ENCODE measurements at places on chromosomes 12 and 14. TPM values are rescaled to one million over a fixed set of nuclear protein-coding genes. Genes with fewer than 3 reads are reported as not detected.

The ARMH4 gene
- 12.5 TPM for polyA plus RNA-seq

The SLC6A12 gene
- 0.60 TPM for polyA plus RNA-seq

The SRRM4 gene
- 0.18 TPM for polyA plus RNA-seq

DNA sequence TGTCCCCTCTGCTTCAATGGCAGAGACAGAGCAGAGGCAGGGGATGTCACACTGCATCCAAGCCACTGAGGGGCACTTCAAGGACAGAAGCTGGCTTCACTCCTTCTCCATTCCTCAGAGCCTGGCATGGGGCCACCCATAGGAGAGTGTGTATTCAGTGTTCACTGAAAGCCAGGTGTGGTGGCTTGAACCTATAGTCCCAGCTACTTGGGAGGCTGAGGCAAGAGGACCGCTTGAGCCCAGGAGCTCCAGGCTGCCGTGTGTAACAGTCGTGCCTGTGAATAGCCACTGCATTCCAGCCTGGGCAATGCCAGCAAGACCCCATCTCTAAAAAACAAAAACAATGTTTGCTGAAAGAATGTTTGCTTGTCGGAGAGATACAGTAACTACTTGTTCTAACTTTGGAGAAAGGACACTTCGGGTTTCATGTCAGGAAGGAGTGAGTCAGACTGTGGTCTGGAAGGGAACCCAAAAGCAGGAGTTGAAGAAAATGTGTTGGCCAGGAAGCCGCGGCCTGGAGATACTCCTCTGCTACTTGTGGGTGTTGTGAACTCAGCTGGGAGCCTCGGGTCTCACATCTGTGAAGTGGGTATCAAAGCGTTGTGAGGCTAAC lies 43.4 kb downstream of the ELK3 start:
- DNase-seq: peak; percentile 79

The RTN1 gene
- polyA plus RNA-seq: 2.5 TPM

The TSPAN11 gene
- polyA plus RNA-seq: 8.2 TPM

DNA sequence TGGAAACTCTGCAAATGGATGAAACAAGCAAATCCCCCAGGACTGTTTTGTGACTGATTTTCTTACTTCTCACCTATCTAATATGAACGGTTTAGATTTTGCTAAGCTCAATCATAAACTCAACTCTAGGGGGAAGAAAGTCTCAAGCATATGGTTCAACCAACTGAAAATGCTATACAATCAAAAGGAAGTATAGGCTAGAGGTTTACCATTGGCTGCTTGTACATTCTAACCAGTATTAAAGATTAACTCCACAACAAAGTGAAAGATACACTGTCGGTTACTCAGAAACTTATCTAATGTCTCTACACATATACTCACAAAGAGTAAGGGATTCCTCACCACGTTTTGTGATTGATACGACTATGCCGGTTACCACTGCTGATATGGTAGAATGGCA lies 281.8 kb upstream of the SOX5 start:
- no peak for DNase-seq

The OLR1 gene
- polyA plus RNA-seq: 0.38 TPM

GRCh38 chr14:56295743-56296142 lies 177.5 kb downstream of the PELI2 start:
- no peak for DNase-seq

DNA sequence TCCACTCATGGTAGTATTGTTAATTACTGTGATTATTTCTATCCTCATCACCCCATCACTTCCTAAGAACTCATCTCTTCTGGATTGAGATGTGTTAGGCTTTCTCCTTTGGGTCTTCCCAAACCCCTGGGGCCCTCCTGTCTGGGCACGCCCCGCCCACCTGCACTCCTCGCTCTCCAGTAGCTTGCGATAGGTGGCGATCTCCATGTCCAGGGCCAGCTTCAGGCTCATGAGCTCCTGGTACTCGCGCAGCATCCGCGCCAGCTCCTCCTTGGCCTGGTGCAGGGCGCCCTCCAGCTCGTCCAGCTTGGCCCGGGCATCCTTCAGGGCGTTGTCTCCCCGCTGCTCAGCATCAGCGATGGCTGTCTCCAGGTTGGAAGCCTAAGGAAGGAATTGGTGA lies 6.8 kb downstream of the KRT71 start:
- no peak for DNase-seq

The NXPH4 gene
- 4.5 TPM for polyA plus RNA-seq

- DNase-seq: peak; percentile 58
Observed at GRCh38 chr14:77862154-77862786, 62.4 kb downstream of the ADCK1 start.

GRCh38 chr14:95222870-95223398 lies 65.6 kb upstream of the DICER1 start:
- DNase-seq: no peak

The CATSPERB gene
- polyA plus RNA-seq: 0.29 TPM

The ZNF268 gene
- 10.1 TPM for polyA plus RNA-seq

DNA sequence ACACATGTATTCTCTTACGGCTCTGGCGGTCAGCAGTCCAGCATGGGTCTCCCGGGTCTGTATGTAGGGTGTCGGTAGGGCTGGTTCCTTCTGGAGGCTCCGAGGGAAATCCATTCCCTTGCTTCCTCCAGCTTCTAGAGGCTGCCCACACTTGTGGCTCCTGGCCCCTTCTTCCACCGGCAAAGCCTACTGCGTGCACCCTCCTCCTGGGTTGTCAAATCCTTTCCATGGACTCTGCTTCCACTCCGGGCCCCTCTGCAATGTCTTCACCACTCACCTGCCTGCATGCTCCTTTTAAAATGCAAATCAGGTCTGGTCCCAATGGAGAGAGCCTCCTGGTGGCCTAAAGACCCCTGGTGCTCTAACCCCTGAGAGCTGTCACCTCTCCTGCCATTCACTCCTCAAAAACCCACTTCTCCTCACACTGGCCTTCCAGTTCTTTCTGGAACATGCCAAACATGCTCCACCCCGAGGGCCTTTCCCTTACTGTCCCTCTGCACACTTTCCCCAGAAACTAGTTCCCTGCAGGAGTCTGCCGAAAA lies 108.5 kb downstream of the DICER1 start:
- no peak for DNase-seq
